ENCODE measurements at places on chromosomes 5 and 9.

DNA sequence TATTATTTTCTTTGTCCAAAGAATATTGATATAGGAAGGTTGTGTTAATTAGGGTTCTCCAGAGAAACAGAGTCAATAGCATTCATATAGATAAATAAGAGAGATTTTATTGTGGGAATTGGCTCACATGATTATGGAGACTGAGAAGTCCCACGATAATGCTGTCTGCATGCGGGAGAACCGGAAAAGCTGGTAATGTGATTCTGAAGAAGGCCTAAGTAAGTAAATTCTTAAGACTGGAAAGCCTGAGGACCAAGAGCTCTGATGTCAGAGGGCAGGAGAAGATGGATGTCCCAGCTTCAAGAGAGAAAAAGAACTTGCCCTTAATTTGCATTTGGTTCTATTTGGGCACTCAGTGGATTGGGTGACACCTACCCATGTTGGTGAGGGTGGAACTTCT, 307.4 kb upstream of the C9orf72 start:
- no peak for DNase-seq

- DNase-seq = no peak
Observed at GRCh38 chr9:71857159-71857558, 53.8 kb downstream of the ABHD17B start.

- no peak for DNase-seq
Observed at GRCh38 chr5:121967187-121967586, 5.4 kb downstream of the SRFBP1 start.

GRCh38 chr9:17967731-17968130, 388.9 kb downstream of the SH3GL2 start:
- DNase-seq = no peak

GRCh38 chr5:96336351-96336985, 96.6 kb downstream of the PCSK1 start:
- peak; percentile 82 for DNase-seq

DNA sequence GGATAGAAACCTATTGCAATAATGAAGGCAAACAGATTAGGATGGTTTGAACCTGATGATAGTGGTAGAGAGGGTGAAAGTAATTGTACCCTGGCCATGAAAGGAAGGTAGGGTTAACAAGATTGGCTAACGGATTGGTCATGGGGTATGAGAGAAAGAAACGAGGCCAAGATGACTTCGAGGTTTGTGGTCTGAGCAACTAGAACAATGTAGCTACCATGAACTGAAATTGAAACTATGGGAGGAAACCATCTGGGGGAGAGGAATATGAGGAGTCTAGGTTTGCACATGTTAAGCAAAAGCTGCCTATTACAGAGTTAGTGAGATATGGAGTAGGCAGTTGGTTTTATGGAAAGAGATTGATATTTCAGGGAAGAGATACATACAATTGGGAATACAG, 406.0 kb downstream of the PRELID2 start:
- DNase-seq = no peak

- DNase-seq = no peak
Observed at GRCh38 chr5:167861928-167862426, 429.5 kb upstream of the WWC1 start.

- DNase-seq = no peak
Observed at GRCh38 chr5:53895091-53895683, 334.7 kb downstream of the NDUFS4 start.

- DNase-seq = no peak
Observed at GRCh38 chr5:28216939-28217360, 1178.6 kb upstream of the CDH9 start.

- no peak for DNase-seq
Observed at GRCh38 chr9:112170235-112170634, 4.9 kb downstream of the SUSD1 start.

DNA sequence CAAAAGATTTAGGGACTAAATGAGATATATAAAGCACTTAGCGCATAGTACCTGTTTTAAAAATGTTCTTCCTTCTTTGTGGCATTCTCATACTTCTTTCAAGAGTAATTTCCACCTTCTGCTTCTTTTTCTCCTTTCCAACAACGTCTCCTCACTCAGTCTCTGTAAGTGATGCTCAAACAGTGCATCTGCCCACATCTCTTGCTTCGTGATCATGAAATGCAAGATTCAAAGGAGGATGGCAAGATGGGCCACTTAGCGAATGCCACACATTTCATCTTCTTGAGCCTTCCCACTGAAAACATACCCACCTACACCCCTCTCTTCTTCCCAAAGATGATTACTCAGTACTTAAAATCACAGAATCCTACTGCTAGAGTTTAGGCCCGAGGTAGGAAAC, 36.9 kb downstream of the MACIR start:
- DNase-seq = no peak

- no peak for DNase-seq
Observed at GRCh38 chr5:9337928-9338595, 207.8 kb downstream of the SEMA5A start.

- DNase-seq = peak; percentile 25
Observed at GRCh38 chr5:174755106-174755505, 30.7 kb downstream of the MSX2 start.

GRCh38 chr9:96483733-96484390, 33.9 kb downstream of the HABP4 start:
- no peak for DNase-seq

GRCh38 chr5:176895831-176896230, 3.3 kb downstream of the HK3 start:
- no peak for DNase-seq

- DNase-seq = no peak
Observed at GRCh38 chr5:158881091-158881880, 218.4 kb downstream of the EBF1 start.

- DNase-seq = no peak
Observed at GRCh38 chr9:2170722-2171121, 155.6 kb downstream of the SMARCA2 start.

DNA sequence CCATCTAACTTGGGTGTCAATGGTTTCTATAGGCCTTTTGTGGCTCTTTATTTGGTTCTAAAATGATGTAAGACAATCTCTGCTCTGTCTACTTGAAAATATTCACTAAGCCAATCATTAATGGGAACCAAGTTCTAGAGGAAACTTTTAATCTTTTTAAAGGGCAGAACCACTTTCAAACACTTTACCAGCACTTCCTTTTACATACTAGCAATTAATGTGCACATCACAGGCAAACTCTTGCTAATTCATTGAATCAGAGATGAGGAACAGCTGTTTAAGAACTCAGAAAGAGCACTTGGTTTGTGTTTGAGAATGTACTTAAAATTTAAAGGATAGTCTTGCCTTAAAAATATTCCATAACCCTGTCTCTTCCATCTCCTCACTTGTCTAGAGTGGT, 83.4 kb downstream of the PAPPA start:
- no peak for DNase-seq

GRCh38 chr9:112858005-112858404, 32.7 kb downstream of the SLC46A2 start:
- DNase-seq = no peak

- no peak for DNase-seq
Observed at GRCh38 chr9:134515026-134515821, 126.4 kb upstream of the COL5A1 start.

GRCh38 chr5:79771387-79771786, 81.8 kb downstream of the CMYA5 start:
- DNase-seq = no peak

- DNase-seq = no peak
Observed at GRCh38 chr9:114343471-114344187, 14.0 kb downstream of the ORM2 start.

DNA sequence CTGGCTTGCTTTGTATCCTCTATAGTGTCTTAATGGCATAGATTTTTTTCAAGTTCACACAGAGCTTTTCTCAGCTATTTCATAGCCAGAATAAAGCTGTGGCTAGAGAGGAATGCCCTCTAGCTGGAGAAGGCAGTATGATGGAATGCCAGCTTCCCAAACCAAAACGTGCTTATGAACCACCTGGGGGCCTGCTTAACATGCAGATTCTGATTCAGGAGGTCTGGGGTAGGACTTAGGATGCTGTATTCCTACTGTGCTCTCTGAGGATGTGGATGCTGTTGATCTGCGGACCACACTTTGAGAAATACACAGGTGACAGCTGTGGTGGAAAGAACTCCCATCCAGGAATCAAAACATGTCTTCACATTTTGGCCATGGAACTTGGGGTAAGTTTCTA, 49.9 kb upstream of the DPYSL3 start:
- DNase-seq = no peak

DNA sequence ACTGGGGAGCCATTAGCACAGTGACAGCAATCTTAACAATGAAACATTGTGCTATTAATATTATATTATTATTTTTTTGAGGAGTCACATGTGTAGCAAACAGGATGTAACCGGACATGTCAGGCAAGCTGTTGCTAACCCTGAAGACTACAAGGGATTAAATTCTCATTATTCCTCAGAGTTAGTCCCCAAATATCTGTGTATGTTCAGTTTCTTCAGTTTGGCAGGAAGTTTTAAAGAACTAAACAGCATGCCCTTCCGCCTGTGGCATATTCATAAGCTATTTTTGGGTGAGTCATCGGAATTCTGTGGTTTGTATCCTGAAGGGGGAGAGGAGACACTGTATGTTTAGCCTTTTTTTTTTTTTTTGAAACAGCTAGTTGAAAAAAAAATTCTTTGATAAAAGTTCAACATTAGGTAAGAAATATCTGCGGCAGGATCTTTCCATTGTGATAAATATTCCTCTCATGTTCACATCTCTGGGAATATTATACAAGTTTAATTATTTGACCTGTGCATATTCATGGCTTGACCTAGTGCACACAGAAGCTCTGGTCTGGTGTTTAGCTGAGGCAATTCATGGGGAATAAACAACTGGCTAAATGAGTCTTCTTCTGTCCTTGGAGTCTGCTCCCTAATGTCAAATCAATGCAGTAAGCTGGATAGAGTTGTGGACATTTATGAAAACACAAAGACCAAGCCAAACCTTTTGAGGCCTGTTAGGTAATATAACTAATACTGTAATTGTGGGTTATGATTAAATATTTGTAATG, 202.7 kb upstream of the CDKN2B start:
- no peak for DNase-seq

DNA sequence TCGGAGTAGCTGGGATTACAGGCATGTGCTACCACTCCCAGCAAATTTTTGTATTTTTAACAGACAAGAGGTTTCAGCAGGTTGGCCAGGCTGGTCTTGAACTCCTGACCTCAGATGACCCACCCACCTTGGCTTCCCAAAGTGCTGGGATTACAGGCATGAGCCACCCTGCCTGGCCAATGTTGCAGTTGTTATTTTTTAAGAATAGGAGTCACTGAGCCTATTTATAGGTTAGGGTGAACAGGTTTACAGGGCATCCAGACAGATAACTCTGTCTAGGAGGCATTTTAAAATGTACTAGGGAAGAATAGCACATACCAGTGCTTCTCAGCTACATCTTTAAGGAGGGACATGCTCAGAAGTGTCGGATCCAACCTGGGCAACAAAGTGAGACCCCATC, 60.1 kb upstream of the BNC2 start:
- no peak for DNase-seq

DNA sequence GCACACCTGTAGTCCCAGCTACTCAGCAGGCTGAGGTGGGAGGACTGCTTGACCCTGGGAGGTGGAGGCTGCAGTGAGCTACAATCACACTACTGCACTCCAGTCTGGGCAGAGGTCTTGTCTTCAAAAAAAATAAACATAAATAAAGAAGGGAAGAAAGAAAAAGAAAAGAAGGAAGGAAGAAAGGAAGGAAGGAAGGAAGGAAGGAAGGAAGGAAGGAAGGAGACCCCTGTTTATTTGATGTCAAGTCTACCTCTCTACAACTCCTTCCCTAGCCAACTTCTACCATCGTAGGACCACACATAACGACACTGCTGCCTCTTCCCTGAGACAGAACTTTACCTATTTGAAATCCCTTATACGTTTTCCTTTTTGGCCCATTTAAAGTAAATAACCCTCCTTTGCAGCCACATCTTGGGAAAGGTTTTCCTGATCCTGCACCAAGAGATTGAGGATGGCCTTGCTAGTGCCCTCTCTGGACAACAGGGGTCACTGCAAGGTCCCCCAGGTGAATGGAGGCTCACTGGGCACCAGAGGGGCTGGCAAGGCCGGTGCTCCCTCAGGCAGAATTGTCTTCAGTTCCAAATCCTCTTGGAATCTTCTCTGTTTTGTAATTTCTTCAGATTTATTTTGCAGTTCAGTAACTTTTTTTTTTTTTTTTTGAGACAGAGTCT, 10.5 kb downstream of the RPS14 start:
- DNase-seq = peak; percentile 52

DNA sequence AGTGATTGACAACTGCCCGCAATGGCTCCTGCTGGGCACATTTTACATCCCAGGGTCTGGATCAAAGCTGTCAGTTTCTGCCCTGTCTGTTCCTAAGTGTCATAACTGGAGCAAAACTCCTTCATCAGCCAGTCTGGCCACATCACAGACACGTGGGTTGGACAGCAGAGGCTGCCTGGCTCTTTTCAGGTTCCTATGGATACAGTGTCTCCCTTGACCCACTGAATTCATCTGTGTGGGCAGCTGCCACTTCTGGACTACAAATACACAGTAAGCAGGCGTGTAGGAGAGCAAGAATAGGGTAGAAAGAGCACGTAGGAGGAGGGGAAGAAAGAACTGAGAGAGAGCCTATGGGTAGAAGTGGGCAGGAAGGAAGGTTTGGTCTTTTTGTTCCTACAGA, 238.0 kb downstream of the ENC1 start:
- DNase-seq = no peak

GRCh38 chr5:179679014-179679674, 1.7 kb downstream of the CBY3 start:
- DNase-seq = peak; percentile 72

DNA sequence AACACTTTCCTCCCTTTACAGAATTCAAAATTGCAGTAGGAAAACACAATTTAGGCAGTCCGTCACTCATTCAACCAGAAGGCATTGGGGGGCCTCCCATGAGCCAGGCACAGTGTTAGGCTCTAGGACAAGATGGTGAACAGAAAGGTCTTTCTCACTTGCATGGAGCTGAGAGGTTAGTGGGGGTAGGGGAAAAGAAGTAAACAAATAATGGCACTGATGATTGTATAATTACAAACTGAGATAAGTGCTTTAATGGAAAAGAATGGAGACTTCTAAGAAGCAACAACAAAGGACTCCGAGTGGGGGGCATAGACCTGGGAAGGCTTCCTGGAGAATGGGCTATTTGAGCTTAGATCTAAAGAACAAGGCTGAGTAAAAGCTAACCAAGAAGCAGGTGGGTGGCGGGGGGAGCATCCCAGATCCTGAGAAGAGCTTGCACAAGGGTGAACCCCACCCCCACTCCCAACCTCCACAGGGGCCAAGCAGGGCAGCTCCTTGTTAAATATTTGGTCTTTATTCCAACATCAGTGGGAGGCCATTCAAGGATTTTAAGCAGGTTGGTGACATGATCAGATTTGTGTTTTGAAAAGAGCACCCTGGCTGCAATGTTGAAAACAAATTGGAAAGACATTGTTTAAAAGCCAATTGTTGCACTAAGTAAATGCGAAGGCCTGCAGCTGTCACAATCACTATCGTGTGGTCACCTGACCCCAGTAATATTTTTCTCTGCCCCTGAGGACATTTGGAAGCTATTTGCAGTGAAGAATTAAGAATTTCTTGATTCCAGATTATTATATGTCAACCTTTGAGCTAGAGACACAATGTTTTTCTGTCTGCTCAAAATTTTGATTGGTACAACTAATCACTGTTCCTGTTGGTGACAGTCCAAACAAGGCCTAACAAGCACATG, 73.9 kb upstream of the EFNA5 start:
- DNase-seq = no peak

- DNase-seq = no peak
Observed at GRCh38 chr5:5810461-5810860, 388.0 kb downstream of the ICE1 start.

GRCh38 chr5:77302247-77302646, 91.8 kb downstream of the PDE8B start:
- no peak for DNase-seq

GRCh38 chr9:129891569-129891968, 56.3 kb downstream of the USP20 start:
- no peak for DNase-seq

GRCh38 chr9:129489838-129490582, 130.9 kb downstream of the C9orf50 start:
- no peak for DNase-seq

All from SW 1271 (cell line).